ENCODE measurements at places on chromosomes 13 and 19. TPM values are rescaled to one million over a fixed set of nuclear protein-coding genes. Genes with fewer than 3 reads are reported as not detected.

GPR12 gene
- 1.2 TPM for total RNA-seq

SLC10A2 gene
- not detected for total RNA-seq

CCDC169 gene
- not detected for total RNA-seq

SSC5D gene
- 4.3 TPM for total RNA-seq

FLT3 gene
- 1.1 TPM for total RNA-seq

CERS1 gene
- total RNA-seq, result 1.1 TPM

RELB gene
- total RNA-seq, result 38.6 TPM

RPS19 gene
- total RNA-seq, result 347 TPM

NUDT15 gene
- total RNA-seq, result 9.7 TPM

IRGC gene
- not detected for total RNA-seq

SULT2B1 gene
- not detected for total RNA-seq

YJEFN3 gene
- 2.0 TPM for total RNA-seq

MCF2L gene
- total RNA-seq, result 49.2 TPM

DNA sequence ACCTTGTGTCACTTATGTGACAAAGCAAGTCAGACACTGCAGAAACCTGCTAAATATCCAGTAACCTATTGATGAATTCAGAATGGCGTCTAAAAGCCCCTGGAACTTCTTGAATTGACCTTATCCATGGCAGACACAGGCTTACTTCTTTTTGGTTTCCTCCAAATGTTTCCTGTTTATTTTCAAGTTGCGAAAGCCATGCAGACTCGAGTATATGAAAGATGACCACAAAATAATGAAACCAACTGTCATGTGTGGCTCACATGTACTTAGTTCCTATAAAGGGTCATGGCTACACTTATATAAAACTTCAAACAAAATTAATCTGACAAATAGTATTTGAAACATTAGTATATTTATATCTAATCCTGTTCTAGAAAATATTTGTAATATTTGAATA, 113.1 kb upstream of the FNDC3A start:
- no peak for DNase-seq

DNA sequence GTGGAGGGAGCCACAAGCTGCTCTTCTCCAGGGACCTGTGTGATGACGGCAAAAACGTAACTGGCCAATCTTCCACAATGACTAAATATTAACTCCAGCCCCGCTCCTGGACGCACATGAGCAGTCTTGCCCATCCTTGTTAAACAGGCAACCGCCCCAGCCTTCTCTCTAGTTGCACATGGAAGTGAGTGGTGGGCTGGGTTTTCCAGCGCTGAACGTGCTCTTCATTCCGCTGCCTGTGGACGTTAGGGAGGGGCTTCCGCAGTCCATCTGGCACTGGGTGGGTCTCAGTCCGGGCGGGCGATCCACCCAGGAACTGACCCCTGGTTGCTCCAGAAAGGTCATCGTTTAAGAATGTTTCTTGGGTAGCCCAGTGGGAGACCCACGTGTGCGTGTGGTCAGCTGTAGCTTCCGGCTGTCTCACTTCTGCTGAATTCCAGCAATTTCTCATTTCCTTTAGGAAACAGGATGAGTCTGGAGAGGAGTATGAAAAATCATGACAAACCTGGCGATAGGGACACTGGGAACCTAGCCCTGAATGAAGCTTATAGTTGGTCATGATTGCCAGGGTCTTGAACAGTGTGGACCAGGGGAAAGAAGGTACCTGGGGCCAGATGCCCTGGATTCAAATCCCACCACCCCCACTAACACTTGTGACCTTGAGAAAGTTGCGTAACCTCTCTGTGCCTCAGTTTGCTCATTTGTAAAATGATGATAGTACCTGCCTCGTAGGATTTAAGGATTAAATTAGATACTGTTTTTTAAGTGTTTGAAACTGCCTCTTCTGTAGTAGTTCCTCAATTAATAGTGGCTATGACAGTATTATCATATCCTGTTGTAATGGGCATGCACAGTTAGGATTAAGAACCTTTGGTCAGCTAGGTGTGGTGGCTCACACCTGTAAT, 92.6 kb downstream of the SIPA1L3 start:
- no peak for DNase-seq

- DNase-seq, result no peak
These were observed 20.0 kb upstream of the ZNF841 start for GRCh38 chr19:52115526-52116053.

DNA sequence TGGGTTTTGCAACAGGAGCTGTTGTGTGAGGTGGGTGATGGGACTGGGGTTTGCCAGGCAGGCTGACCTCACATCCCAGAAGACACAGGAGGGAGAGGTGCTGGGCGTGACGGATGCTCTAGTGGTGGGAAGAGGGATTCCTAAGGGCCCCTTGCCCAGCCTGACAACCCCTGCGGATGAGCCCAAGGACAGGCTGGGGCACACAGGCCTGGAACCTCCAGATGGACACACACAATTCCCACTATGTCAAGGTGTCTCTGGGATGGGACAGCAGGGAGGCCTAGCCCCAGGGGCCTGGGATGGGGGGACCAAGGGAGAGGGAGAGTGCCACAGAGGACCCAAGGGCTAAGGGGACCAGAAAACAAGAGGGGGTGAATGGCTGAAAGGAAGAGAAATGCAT, 191.5 kb downstream of the ZNF536 start:
- no peak for DNase-seq

- no peak for DNase-seq
These were observed 5.5 kb upstream of the ADAMTS10 start for GRCh38 chr19:8615813-8616596.

GRCh38 chr13:53073711-53074110, 45.1 kb downstream of the OLFM4 start:
- no peak for DNase-seq

DNA sequence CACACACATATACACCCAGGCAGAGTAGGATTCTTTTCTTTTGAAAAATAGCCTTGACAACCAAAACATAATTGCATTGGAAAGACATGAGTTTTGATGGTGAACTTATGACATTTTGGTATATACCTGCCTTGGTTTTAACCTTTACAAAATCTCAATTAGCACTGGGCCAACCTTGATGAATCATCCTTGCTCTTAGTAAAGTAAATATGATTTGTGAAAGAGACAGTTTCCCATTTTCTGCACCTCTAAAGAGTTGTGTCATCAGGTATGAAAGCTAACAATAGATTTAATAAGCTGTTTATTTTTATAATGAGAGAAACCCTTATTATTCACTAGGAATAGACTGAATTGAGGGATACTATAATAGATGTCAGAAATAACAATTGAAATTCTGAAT, 15.7 kb upstream of the ENOX1 start:
- no peak for DNase-seq

- no peak for DNase-seq
These were observed 19.0 kb upstream of the ATP11A start for GRCh38 chr13:112670864-112671263.

GRCh38 chr13:20848203-20848602, 54.3 kb downstream of the XPO4 start:
- DNase-seq, result no peak

DNA sequence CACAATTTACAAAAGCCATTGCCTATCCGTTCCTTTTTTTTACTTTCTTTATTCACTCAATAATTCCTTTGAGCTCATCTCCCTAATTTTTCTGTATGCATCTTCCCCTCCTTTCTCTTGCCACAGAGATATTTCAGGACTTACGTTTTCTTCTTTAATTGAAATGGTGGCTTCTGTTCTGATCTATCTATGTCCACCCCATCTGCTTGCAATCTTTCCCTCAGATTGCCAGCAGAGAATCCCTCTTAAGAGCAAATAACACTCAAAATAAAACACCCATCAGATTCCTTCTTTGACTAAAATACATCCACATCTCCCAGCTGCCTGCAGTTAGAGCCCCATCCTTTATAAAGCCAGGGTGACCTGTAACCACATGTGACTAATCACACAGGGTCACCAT, 478.6 kb downstream of the EFNB2 start:
- no peak for DNase-seq

DNA sequence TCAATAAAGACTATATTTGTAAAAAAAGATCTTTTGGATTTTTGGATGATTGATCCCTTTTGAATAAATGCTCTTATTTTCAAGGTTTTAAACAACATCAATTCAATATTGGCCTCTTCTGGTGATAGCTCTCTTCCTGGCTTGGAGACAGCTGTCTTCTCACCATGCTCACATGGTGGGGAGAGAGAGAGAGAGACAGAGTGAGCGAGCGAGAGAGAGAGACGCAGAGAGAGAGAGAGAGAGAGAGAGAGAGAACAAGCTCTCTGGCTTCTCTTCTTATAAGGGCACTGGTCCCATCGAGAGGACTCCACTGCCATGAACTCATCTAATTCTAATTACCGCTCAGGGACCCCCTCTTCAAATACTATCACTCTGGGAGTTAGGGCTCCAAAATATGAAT, 32.1 kb upstream of the FARP1 start:
- DNase-seq, result no peak

GRCh38 chr13:75715601-75716523, 79.7 kb downstream of the LMO7 start:
- no peak for DNase-seq

Data from thoracic aorta (tissue), 2 donors.